ENCODE measurements at places on chromosomes 2 and 18.

DNA sequence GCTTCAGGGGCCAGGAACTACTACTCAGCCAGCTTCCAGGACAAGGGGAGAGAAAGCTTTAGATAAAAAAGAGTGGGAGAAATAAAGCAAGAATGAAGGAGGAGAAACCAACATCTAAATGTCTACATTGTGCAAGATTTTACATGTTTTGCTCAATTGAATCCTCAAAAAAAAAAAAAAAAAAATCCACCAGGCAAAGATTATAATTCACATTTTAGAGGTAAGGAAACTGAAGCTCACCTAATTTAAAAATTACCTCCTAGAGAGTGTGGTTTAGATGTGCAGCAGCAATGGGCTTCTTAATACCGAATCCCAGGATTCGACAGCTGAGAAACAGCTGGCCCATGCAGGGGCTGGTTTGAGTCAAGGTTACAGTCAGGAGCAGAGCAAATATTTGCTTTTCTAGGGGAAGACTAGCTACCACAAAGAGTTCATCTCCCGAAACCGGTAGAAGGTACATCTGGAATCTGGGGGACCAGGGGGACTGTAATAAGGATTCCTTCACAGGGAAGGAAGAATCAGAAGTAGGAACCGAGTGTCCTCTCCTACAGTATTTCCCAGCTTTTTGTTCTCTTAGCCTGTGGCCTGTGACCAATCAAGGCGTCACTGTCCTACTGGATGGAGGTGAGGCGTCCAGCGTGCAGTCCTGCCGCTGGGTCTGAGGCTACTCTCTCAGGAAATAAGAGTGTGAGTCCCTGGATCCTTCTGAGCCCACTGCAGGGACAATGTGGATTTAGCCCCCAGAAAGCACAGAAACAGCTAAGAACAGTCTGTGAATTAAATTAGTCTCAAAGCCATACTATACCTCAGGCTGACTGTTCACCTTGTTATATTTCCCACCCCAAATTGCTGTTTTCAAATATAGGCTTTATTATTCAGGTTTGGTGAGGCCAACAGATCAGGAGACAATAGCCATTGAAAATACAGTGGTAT lies 42.3 kb downstream of the IL1R2 start:
- no peak for DNase-seq

DNA sequence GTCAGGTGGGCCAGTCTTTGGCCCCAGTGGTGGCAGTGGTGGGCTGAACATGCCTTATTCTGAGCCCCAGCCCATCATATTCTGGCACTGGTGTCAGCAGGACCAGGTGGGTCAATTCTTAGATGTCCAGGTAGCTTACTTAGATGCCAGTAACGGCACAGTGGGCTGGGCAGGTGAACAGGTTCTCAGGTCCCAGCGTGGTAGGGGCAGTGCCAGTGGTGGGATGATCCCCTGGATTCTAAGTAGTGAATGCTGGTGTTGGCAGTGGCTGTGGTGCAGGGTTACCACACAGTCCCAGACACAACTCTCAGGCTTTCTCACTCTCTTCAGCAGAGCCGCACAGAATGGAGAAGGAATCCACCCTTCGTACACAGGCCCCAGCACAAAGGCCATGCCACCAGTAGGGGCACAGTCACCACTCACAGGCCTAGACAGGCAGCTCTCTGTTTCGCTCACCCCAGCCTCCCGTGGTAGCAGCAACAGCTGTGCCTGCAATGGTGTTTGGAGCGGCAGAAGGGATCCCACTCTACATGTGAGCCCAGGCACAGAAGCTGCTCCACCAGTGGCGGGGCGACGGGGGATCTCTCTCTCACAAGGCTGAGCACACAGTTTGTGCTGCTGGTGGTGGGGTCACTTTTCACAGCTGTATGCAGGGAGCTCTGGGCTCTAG lies 97.3 kb downstream of the ANKRD12 start:
- DNase-seq = no peak

DNA sequence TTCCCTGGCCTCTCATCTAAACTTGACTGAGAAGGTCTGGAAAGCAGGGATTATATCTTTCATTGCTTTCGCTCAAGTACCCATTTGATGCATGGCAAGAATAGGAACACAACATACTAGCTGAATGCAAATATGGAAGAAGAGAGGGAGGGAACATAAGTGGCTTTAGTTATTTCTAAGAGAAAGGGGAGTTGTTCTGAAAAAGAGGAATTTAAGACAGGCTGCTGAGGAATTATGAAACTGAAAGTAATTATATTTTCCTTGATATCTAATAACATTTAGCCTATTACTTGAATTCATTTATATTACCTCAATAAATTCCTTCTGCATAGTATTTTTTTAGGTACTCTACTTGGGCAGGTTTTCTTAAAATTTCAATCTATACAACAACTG lies 105.8 kb upstream of the TTN start:
- DNase-seq = no peak

GRCh38 chr2:128696421-128696820 lies 377.8 kb upstream of the HS6ST1 start:
- DNase-seq = no peak

- no peak for DNase-seq
Observed at GRCh38 chr18:13440277-13441248, 222.0 kb downstream of the LDLRAD4 start.

- DNase-seq = no peak
Observed at GRCh38 chr18:13610555-13611141, 115.7 kb downstream of the FAM210A start.

GRCh38 chr2:122433123-122433754 lies 677.8 kb downstream of the TSN start:
- no peak for DNase-seq

- peak; percentile 27 for DNase-seq
Observed at GRCh38 chr2:27715318-27716210, 51.9 kb downstream of the SLC4A1AP start.

DNA sequence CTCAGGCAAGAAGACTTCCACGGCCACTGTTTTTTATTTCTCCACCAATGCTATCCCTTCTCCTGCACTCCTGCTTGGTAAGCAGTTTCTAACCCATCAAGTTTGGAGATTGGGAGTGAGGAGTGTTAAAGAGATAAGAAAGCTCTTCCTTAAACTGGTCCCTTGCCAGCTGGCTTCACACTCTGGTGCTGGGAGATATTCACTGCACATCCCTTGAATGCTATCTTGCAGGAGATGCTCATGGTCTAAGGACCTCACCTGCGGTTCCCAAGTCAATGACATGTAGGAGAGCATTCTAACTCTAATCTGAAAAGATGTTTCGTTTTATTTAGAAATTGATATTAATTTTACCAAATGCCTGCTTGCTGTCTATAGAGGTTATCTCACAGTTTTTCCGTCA lies 28.2 kb upstream of the CYRIA start:
- DNase-seq = no peak

GRCh38 chr2:158923180-158923594 lies 45.3 kb upstream of the TANC1 start:
- no peak for DNase-seq

DNA sequence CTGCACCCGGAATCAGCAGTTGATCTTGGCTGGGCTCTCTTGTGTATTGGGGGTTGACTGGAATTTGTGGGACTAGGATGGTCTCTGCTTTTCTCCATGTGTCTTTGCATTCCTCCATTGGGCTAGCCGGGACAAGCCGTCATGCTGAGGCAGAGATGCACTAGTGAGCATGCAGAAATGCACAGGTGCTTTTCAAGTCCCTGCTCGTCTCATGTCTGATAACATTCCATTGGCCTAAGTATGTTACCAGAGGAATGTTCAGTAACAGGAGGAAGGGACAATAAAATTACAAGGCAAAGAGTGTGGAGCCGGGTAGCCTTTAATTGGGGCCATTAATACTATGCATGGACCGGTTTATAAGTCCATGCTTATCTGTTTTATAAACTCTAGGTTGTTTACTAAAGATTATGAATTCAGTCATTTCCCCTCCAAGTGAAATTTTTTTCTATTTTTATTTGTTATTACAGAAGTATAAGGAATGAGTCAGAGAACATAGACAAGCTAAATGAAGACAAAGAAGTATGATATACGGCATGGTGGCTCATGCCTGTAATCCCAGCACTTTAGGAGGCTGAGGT lies 24.4 kb upstream of the AAK1 start:
- no peak for DNase-seq

DNA sequence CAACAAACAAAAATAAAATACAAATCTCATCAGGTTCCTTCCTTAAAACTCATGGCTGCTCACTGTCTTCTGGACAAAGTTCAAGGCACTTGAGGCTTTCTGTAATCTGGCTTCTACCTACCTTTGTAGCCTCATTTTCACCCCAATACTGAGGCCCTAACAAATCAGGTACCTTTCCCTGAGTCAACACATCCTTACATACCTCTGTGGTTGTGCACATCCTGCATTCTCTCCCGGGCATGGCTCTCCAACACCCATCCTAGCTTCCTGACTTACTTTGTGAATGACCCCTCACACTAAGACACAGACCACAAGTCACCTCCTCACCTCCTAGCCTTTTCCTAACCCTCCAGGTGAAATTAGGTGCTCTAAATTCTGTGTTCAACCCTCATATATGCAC lies 190.9 kb downstream of the PID1 start:
- no peak for DNase-seq

GRCh38 chr2:168658706-168659105 lies 143.7 kb upstream of the NOSTRIN start:
- no peak for DNase-seq

- no peak for DNase-seq
Observed at GRCh38 chr2:111186121-111186715, 65.5 kb downstream of the BCL2L11 start.

DNA sequence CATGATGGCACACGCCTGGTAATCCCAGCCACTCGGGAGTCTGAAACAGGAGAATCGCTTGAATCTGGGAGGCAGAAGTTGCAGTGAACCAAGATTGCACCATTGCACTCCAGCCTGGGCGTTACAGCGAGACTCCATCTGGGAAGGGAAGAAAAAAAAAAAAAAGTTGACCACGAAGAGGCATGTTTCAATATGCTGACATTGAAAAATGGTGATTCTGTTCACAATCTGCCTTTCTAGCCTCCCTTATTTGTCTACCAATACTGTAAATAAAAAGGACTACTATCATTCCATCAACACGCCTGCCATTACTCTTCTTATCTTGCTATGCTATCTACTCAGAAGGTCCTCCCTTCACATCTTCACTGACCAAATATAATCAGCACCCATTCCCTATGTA lies 18.4 kb downstream of the GFPT1 start:
- DNase-seq = no peak

DNA sequence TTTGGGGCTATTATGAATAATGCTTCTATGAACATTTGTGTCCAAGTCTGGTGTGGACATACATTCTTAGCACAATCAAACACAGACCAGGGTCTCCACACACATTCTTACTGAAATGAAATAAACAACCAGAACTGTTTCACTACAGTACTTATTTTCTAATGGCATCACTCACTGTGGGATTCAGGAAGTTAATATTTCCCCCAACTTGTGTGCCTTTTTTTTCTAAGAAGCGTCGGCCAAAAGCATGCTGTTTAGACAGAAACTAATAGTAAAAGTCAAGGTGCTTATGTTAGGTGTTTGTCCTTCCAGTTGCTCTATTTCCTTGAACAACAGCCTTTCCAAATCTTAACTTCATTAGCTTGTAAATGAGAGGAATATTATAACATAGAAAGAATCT lies 117.6 kb downstream of the DOCK10 start:
- no peak for DNase-seq

DNA sequence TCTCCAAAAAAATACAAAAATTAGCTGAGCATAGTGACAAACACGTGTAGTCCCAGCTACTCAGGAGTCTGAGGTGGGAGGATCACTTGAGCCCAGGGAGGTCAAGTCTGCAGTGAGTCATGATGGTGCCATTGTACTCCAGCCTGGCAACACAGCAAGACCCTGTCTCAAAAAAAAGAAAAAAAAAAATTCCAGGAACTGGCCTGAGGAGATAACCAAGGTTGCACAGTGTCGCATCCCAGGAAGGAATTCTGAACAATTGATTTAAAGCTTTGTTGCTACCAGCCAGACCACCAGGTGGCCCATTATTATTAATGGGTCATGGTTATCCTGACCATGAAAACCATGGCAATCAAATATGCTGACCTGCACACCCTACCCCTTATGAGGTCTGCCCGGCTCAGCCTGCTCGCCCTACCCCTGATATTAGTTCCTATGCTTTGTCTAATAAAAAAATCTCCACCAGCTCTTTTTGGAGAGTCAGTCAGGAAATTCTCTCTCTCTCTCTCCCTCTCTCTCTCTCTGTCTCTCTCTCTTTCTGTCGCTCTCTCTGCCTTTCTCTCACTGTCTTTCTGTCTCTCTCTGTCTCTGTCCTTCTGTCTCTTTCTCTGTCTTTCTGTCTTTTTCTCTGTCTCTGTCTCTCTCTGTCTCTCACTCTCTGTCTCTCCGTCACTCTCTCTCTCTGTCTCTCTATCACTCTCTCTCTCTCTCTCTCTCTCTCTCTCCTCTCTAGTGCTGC lies 73.7 kb downstream of the NCAPH start:
- no peak for DNase-seq

- DNase-seq = no peak
Observed at GRCh38 chr2:226330206-226330605, 469.4 kb downstream of the IRS1 start.

GRCh38 chr2:46985512-46985911 lies 69.9 kb upstream of the MCFD2 start:
- peak; percentile 39 for DNase-seq

GRCh38 chr2:46381263-46381849 lies 84.1 kb downstream of the EPAS1 start:
- no peak for DNase-seq

DNA sequence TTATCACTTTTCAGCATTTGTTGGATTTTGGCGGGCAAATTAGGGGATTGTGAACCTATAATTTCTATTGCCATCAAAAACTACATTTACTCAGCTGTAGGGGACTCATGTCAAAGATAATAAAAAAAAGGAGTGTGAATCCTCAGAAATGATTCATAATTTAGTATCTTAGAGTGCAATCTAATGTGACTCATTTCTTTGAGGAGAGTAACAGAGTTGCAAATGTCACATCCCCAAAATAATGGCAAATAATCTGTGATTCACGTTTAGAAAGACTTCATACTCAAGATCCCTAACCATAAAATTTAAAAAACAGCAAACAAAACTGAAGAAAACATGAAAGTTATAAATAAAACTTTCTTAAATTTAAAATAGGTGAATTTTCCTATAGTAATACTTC lies 373.0 kb downstream of the CDH2 start:
- DNase-seq = no peak

DNA sequence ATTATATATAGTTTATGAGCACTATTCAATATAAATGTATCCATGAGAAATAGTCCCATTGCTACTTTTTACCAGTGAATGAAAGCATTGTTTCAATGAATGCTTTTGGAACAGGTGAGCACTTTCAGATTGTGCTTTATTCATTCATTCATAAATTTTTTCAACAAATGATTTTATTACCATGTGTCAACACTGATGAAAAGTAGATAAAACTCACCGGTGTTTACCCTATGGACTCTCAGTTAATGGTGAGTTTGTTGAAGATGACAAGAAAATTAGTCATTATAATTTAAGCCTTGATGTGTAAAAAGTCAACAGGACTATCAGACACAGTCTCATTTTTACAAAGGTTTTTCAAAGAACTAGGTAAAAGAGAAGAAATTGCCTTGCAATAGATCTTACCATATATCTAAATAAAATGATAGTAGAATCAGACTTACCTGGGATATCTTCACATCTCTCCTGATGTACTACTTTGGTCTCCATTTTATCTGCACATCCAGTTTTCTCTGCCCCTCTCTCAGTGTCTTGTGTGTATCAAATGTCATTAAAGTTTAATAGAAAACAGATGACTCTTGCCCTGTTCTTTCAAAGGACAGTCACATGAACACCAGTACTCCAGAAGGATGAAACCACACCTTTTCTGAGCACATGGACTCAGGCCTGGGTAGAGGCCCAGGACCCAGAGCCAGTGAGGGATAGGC lies 325.3 kb upstream of the RND3 start:
- DNase-seq = no peak
